Astrocyte of the hippocampus (primary cell): ENCODE measurements at places on chromosomes 12 and 14.

DNA sequence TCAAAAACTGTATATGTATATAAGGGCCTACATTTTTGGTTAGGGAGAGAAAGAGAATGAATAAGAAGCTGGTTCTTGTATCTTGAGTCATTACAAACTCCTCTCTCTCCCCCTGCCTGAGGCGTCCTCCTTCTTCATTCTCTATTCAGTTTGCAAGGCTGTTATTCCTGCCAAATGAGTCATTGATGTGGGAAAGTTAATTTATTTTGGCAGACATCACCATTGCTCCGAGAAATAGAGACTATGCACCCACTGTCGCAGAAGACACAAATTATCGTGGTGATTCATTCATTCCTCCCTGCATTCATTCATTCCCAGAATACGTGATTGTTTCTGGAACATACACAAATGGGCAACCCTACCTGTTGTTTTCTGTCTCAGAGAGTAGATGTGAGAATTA is 112.5 kb upstream of the MED13L start:
- DNase-seq: peak; percentile 96

- no peak for DNase-seq
Observed at GRCh38 chr14:59687663-59688062, 111.1 kb upstream of the CCDC175 start.

GRCh38 chr14:61747342-61747741 is 14.9 kb upstream of the SNAPC1 start:
- DNase-seq: no peak

DNA sequence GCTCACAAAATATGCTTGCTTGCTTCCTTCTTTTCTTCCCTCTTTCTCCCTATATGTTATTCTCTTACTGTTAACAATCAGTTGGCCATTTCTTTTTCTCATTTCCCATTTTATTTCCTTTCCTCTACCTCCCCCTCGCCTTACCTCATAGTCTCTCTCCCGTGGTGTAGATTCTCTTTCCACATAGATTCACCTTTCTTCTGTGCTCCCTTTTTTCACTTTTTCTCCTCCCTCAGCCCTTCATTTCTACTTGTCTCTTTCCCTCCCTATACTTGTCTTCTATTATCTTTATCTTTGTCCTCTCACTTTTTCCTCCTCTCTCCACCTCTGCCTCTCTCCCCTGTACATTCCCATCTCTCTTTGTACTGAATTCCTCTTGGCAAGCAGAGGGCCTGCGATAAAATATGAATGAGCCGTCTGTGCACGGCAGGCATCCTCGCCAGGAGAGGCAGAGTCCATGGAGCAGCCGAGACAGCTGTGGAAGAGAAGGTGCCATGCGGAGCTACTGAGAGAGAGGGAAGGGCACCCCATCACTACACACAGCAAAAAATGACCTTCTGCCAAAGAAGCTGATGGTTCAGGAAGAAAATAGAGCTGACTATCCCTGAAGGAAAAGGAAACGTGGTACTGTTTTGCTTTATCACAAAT is 12.1 kb downstream of the C14orf93 start:
- no peak for DNase-seq

GRCh38 chr14:104881369-104881979 is 16.4 kb downstream of the CEP170B start:
- DNase-seq: no peak

GRCh38 chr12:112350593-112351592 is 31.3 kb downstream of the HECTD4 start:
- no peak for DNase-seq

- DNase-seq: peak; percentile 10
Observed at GRCh38 chr12:91239481-91239880, 56.9 kb upstream of the DCN start.

- no peak for DNase-seq
Observed at GRCh38 chr14:104930526-104931303, 6.0 kb downstream of the PLD4 start.

DNA sequence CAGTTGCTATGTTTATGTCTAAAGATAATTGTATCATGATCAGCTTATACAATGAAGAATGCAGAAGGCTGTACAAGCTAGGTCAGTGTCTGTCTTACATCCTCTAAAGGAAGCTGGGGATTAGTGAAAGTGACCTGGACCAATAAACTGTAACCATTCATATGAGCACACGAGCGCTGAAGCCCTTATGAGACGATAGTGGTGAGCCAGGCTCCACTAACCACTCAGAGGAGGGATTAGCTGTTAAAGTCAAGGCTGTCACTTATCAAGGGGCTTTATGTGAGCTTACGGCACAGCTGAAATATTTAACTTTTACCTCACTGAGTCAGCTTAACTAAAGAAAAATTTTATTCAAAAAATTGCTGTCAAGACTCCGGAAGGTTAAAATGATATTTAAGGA is 30.3 kb downstream of the NDUFA12 start:
- peak; percentile 29 for DNase-seq

DNA sequence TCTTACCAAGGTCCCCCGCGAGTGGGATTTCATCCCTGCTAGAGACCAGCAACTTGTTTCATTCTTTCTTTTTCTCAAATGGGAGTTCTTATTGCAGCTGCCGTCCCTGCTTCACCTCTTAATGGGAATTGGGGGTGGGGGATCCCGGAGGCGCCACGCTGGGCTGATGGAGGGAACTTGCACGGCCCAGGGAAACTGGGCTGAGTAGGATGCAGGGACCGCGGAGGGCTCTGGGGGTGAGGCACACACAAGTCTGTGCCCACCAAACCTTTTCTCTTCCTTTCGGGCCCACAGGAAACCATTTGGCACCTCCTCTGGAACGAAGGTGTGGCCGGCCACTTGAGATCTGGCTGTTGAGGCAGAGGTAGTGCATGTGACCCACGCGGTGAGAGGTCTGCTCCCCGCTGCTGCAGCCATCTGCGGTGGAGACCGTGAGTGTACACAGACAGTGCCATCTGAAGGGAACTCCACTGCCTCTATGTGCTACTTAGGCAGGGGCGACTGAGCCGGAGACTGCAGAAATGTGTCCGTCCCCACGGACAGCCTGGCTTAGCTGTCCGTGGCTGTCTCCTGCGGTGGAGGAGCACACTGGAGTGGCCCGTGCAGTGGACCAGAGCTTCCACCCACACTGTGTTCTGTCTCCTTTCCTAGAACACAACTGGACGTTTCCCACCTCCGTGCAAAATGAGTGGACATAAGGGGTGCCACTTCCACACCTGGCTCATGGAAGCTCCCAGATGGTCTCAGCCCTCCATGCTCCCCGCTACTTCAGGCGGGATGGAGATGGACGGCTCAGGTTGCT is 42.1 kb upstream of the TESC start:
- DNase-seq: no peak

DNA sequence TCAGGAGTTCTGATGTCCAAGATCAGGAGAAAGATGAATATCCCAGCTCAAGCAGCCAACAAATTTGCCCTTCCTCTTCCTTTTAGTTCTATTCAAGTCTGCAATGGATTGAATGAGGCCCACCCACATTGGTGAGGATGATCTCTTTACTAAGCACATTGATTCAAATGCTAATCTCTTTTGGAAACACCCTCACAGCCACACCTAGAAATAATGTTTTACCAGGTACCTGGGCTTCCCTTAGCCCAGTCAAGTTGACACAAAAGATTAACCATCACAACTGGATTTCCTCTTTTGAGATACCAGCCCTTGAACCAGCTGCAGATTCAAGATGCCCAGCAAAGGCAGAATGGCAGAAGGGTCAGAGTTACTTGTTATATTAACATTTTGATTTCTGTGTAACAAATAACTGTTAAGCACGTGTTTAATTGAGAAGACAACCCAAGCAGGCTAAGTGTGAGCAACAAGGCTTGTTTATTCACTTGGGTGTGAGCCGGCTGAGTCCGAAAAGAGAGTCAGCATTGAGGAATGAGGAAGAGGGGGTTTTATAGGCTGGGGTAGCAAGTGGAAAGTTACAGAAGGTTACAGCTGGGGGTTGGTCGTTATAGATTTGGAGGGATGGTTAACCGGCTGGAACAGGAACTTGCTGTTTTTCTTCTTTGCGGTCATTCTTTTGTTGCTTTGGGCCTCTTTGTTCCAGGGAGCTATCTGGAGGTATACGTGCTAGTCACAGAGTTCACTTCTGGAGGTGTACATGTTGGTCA is 180.3 kb downstream of the EMP1 start:
- peak; percentile 24 for DNase-seq

DNA sequence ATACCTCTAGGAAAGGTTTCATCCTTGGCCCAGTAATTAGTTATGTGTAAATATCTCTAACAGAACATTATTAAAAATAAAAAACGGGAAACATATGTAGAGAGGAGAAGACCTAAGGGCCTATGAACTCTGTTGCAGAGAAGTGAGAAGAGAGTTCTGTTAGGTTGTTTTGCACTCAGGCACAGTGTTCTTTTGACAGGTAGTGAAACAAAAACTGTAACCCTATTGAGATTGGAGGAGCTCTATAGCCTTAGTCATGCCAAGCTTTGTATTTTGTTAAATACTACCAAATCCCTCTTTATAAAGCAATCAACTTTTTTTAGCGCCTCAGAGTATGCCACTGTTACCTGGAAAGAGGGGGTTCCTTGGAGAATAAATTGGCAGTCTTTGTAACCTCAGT is 77.6 kb downstream of the CNTN1 start:
- DNase-seq: no peak
